Stimulated activated CD4-positive, alpha-beta T cell treated with anti-CD3 and anti-CD28 coated beads, TNF-alpha, amount 100 ng/mL, for 4 hours (primary cell): ENCODE measurements at places on chromosomes 7 and 10.

DNA sequence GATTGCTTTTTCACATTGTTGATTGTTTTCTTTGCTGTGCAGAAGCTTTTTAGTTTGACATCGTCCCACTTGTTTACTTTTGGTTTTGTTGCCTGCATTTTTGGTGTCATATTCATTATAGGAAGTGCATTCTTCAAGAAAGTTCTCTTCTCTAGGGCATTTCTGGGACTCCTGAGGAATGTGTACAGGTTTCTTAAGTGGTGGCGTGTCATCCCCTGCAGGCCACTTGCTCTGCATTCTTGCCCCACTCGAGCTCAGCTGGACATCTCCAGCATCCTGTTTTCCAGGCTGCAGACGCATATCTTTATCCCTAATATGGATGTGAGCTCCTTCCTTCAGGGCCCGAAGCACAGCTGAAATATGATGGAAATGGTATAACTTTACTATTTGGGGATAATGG, 255.6 kb upstream of the HABP2 start:
- DNase-seq = no peak

- no peak for DNase-seq
These were observed 104.6 kb downstream of the HECW1 start for GRCh38 chr7:43217055-43217454.

DNA sequence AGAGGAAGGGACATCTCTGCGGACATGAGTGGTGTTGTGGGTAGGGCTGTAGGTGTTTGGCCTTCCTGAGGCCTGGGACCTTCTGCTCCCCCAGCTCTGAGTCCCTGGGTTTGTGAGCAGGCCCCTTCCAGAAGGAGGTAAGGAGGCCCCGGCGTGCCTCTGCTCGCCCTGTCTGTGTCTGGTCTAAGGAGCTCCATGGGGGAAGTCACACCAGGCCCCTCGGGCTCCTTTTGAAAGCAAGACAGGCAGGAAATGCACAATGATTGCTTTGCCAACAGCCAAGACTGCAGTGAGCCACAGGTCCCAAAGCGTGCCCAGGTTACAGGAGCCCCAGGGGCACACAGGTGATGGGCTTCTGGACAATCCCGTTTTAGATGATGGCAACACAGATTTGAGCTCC, 89.5 kb downstream of the FAM53B start:
- no peak for DNase-seq

- peak; percentile 71 for DNase-seq
These were observed 137.2 kb downstream of the ARID5B start for GRCh38 chr10:62038609-62039190.

DNA sequence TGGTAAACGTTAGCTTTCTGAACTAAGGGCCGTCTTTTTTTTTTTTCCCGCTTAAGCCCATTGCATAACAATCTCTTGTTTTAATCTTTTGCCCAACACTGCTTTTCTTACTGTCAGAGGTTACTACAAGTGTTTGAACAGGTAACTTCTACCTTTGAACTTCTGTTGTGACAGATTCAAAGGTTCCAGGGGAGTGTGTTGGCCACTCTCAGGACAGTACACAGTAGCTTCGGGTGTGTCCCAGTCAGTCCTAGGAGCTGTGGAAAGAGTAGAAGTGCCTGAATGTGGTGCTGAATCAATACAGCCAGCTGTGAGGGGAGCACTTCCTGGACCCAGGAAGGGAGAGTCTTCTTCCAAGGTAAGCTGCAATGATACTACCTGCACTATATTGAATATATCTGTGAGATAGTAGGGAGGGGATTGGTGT, at the start of gene ACSL5:
Gene ACSL5 (plus strand): TSS at position 205 of the 427 bp plus-strand sequence. CDS start 20,831 bp downstream, outside the sequence.
- DNase-seq = no peak

- DNase-seq = no peak
These were observed 8.1 kb downstream of the ZNF746 start for GRCh38 chr7:149489391-149490024.

DNA sequence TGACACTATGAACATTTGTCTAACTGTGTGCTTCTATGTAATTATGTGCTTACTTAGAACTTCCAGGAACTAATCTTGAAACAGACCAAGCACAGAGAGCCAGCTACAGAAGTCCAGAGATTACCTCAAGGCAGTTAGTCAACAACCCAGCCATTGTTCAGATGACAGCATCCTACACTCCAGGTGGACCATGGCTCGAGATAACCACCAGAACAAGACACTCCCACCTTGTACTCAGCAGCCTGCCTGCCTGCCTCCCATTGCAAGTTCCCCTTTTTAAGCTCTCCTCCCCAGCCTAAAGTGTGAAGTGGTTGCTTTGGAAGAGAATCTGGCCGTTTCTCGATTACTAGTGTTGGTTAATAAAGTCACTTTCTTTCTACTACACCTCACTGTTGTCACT, 1080.6 kb upstream of the LRRN3 start:
- no peak for DNase-seq

DNA sequence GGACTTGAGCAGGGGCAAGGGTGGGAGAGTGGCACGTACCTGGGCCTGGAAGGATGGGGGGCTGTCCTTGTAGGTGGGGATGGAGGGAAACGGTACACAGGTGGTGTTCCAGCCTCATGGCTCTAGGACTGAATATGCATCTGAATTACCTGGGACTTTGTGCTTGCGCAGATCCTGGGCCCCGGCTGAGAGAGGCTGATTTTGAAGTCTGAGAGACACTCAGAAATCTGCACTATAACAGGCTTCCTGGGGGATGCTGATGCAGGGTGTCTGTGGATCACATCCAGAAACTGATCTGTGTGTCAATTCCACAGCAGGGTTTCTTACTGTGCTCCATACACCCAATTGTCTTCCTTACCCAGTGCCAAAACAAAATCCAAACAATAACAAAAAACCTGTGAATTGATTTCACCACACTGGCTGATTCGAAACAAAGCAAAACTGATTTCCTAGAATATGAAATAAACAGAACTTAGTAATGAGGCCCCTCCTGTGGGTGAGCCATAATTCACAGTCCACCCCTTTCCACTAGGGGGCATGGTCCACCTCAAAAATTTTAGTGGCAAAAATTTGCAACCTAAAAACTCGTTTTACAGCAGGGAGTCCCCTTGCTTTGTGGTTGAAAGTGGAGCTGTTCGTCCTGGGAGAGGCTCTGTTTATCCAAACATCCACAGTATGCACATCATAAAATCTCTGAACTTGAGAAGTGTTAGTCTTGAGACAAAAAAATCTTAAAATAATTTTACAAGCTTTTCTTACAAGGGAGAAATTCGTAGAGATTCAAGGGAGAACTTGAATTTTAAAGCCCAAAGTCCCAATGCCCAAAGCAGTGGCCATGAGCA, 32.0 kb upstream of the PLEKHA1 start:
- DNase-seq = peak; percentile 20

DNA sequence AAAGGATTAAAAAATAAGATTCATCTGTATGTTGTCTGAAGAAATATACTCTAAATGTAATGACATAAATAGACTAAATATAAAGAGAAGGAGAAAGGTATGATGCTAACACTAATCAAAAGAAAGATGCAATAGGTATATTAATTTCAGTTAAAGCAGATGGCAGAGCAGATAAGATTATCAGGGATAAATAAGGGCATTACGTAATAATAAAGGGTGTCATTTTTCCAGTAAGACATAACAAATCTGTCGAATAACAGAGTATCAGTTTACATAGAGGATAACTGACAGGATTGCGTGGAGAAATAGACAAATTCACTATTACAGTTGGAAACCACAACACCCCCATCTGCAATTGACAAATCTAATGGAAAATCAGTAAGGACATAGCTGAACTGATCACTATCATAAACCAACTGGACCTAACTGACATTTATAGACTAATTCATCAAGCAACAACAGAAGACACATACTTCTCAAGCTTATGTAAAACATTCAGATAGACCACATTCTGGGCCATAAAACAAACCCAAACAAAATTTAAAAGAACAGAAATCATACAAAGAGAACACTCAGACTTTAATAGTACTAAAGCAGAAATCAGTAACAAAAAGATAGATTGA, 384.1 kb upstream of the COBL start:
- no peak for DNase-seq

DNA sequence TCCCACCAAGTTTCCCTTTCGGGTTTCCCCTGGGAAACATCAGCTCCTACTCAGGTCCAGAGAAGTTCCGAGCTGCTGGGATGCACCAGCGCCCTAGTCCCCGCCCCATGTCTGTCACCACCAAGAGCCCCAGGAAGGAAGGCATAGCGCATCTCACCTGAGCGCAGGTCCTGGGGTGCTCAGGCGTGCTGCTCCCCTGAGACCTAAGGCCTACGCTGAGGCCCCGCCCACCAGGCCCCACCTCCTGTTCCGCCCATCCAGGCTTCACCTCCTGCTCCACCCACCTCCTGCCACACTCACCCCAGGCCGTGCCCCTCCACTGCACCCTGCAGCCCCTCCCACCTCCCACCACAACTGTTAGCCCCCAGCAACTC, 1.2 kb upstream of the TFR2 start:
- no peak for DNase-seq

- DNase-seq = no peak
These were observed 8.1 kb upstream of the VDAC2 start for GRCh38 chr10:75202321-75203045.

- DNase-seq = no peak
These were observed 1011.3 kb downstream of the XPNPEP1 start for GRCh38 chr10:108911814-108912541.

DNA sequence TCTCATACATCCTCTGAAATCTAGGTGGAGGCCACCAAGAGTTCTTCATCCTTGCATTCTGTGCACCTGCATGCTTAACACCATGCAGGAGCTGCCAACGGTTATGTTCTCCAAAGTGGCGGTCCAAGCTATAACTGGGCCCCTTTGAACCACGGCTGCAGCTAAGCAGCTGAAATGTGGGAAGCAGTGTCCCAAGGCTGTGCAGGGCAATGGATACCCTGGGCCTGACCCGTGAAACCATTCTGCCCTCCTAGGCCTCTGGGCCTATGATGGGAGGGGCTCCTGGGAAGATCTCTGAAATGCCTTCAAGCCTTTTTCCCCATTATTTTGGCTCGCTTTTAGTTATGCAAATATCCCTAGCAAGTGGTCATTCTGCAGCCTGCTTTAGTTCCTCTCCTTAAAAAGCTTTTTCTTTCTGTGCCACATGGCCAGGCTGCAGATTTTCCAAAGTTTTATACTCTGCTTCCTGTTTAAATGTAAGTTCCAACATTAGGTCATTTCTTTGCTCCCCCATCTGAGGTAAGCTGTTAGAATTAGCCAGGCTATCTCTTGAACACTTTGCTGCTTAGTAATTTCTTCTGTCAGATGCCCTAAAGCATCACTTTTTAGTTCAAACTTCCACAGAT, 7.7 kb upstream of the GTPBP4 start:
- no peak for DNase-seq

GRCh38 chr7:38171623-38172391, 6.2 kb upstream of the STARD3NL start:
- no peak for DNase-seq

- no peak for DNase-seq
These were observed 126.7 kb downstream of the NRCAM start for GRCh38 chr7:108329514-108329913.

DNA sequence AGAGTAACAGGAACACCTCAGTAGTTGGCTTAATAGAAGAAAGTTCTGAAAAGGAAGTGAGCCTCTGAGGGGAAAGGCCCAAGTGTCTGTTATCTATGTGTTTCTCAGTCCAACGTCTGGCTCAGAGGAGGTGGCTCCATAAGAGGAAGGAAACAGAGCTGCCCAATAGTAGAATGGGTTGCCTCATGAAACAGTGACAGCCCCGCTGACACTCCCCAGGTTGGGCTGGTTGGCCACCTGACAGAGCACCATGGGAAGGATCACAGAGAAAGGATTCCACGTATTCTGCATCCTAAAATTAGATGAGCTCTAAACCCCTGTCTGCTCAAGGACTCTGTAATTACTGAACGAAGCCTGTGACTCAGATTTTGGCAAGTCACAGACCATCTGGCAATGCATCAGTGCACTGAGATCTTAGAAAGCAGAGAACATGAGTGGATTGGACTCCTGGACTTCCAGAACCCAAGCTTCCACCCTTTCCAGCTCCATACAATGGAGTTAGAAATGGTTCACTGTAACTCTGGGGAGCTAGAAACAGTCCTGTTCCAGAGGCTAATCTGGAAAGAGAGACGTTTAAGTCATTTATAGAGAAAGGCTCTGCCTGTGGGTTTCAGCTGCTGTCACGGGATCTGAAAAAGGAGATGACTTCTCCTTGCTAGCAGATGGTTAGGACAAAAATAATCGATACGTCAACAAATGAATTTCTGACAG, 2.9 kb downstream of the PKD2L1 start:
- DNase-seq = no peak

DNA sequence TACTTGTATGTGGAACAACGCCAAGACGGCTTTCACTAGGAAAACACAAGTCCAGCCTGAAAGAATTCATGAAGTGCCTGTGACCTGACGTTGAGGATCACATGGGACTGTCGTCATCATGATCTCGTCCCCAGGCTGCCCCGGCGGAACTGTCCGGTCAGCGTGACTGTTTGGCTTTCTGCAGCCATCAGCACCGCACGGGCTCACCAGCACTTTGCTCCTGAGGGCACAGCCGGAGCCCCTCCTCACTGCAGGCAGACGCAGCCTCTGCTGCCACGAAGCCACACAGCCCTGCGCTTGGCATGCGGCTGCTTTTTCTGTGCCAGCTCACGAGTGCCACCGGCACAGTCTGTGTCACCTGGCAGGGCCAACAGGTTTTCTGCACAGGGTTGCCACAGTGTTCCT, 9.4 kb upstream of the GET4 start:
- DNase-seq = no peak

- no peak for DNase-seq
These were observed 247.3 kb upstream of the LRRTM3 start for GRCh38 chr10:66678521-66678920.

DNA sequence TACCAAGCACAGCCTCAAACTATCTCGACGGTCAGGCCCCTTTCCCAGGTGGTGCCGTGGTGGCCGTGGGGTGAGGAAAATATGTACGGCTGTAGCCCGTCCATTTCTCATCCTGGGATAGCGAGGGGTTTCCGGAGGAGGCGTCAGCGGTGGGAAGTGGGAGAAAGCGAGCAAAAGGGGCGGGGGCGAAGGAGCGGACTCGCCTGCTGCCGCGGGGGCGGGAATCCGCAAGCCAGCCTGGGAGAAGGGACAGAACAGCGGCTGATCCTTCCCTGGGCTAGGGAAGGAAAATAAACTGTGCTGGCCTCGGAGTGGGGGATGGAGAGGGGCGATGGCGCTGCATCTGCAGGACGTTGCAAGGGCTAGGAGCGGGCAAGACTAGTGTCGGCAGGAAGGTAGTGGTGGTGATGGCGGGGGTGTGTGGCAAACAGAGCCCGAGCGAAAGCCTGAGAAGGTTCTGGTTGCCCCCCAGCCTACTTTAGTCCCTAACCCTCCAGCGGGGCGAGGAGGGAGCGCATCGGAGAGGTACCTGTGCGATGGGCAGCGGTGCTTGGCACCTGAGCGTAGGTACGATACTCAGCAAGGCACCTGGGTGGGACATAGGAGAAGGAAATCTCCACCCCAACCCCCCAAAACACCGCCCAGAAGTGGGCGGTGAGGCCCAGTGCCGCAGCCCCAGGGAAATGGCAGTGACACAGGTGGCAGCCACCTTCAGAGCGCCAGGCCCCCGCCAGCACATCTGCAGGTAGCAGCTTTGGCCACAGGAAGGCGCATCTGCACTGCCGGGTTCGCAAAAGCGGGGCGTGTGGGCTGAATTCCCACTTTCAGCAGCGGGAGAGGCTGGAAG, 49.9 kb upstream of the STEAP1B start:
- no peak for DNase-seq

GRCh38 chr7:25429731-25430130, 201.4 kb upstream of the NPVF start:
- DNase-seq = no peak

GRCh38 chr10:79090134-79090803, 21.5 kb downstream of the ZMIZ1 start:
- no peak for DNase-seq

- DNase-seq = no peak
These were observed 168.4 kb downstream of the RELN start for GRCh38 chr7:103821092-103821491.

- DNase-seq = no peak
These were observed 566.9 kb downstream of the DNAJB6 start for GRCh38 chr7:157903710-157904109.
